ENCODE measurements at places on chromosomes 3 and 15. TPM values are rescaled to one million over a fixed set of nuclear protein-coding genes. Genes with fewer than 3 reads are reported as not detected.

DNA sequence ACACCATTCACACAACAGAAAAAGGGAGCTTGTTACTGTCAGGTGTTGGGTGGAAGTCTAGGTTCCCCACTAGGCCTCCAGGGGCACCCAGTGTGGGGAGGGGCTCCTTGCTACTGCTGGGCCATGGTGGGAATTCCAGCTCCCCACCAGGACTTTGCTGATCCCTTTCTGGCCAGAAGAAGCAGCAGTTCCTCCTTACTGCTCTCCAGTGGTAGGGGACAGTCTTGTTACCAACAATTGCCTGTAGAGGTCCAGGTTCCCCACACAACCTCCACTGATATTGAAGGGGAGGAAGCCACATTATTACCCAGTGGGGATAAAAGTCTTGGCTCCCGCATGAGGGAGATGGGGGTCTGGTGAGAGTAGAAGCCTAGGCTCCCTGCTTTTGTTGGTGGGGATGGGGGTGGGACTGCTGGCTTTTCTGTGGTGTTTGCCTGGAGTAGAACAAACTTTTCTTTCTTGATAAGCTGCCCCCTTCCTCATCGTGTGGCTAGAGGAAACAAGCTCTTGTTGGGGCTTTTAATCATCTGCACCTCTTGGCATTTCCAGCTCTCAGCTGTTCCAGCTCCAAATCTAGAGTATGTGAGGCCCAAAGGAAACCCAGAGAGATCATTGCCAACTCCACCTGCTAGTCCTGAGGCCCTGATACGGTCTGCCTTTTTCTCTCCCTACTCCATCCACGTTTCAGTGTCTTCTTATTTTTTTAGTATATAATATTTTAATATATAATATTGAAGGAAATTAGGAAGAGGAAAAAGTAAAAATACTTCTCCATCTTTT, 824.2 kb downstream of the AGBL1 start:
- DNase-seq: no peak

DNA sequence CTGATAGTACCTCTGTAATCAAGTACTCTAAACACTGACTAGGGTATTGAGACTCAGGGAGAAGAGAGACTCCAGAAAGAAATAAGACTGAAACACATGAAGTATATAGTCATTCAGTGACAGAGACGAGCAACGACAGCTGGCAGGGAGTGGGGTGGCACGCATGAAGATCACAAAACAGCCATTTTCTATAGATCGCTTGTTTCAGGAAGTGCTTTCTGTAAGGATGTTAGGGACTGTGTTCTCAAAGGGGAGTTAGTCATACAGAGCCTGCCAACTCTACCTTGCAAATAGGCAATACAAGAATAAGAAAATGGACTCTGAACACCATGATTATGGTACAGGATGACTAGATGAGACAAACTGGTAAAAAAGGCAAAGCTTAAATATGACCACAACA, 139.5 kb downstream of the TBL1XR1 start:
- DNase-seq: no peak

DNA sequence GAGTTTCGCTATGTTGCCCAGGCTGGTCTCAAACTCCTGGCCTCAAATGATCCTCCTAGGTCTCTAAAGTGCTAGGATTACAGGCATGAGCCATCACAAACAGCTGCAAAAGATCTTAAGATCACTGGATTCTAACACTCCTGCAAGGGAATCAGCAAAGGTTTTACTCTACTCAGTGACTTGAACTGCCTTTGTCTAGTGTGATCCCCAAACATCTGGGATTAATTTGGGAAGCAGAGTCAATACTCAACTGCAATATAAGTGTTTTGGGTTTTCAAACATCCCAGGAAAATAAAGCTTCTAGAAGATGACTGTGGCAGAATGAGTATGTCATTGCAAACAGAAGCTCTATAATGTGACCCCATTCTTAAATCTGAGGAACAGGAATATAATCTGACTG, 7.2 kb downstream of the SPG21 start:
- no peak for DNase-seq

KLHL6 gene
- total RNA-seq: not detected

C2CD4A gene
- 0.26 TPM for total RNA-seq

KIF7 gene
- total RNA-seq: 1.3 TPM

All from A172 (cell line).